Left renal pelvis (tissue), 4 donors: ENCODE measurements at places on chromosomes 6 and 20. TPM values are rescaled to one million over a fixed set of nuclear protein-coding genes. Genes with fewer than 3 reads are reported as not detected.
A peak's percentile ranks its signal among the peaks of the same experiment; 100 is the strongest.

Gene BTNL2
- 0.18 TPM for polyA plus RNA-seq

GRCh38 chr6:44182911-44183390 lies 24.3 kb downstream of the CAPN11 start:
- DNase-seq: no peak

Gene CLPSL1
- polyA plus RNA-seq: 0.40 TPM

Gene FITM2
- polyA plus RNA-seq: 8.1 TPM

DNA sequence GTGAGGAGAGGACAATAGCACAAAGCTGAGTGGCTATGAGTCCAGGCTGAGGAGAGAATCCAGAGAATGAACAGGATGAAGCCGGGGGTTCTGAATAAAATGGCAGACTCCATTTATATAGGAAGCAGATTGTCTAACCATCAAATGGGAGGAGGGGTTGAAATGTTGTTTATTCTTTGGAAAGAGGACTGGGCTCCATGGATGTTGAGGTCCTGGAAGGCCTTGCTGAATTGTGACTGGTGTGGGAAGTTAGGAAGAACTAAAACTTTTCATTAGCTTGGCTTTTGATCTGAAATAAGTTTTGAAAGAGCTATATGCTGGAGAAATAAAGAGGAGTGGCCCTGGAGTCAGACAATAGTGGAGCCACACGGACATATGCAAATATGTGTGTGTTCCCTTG lies 647.8 kb downstream of the RNF144B start:
- no peak for DNase-seq

GRCh38 chr20:13261460-13262301 lies 40.6 kb downstream of the ISM1 start:
- DNase-seq: no peak

Gene THBS2
- 56.8 TPM for polyA plus RNA-seq

- DNase-seq: no peak
These were observed 92.0 kb downstream of the ATXN1 start for GRCh38 chr6:16669227-16669626.

GRCh38 chr6:13766201-13766634 lies 48.1 kb downstream of the MCUR1 start:
- DNase-seq: no peak

- no peak for DNase-seq
These were observed 6.6 kb upstream of the SERPINB9 start for GRCh38 chr6:2909718-2910117.

Gene FOXF2
- polyA plus RNA-seq: 0.15 TPM

Gene MAP3K7
- 44.8 TPM for polyA plus RNA-seq

- DNase-seq: no peak
These were observed 17.1 kb downstream of the SMOC2 start for GRCh38 chr6:168458101-168458500.

GRCh38 chr6:107719160-107719559 lies 105.0 kb downstream of the SCML4 start:
- DNase-seq: no peak

DNA sequence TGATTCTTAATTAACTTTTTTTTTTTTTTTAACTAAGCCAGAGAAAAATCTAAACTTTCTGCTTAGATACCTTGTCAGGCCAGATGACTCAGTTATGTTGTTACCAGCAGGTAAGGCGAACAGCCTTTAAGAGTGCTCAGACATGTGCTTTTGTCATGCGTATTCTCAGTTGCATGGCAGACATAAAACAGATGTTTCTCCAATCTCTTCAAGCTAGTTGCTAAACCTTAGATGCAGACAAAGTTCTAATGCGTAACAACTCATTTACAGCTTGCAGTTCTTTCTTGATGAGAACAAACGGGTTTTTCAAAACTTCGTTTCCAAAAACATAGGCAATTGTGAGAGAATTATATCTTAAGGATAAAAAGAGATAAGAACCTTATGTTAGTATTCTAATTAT lies 49.6 kb upstream of the GFRAL start:
- DNase-seq: no peak

DNA sequence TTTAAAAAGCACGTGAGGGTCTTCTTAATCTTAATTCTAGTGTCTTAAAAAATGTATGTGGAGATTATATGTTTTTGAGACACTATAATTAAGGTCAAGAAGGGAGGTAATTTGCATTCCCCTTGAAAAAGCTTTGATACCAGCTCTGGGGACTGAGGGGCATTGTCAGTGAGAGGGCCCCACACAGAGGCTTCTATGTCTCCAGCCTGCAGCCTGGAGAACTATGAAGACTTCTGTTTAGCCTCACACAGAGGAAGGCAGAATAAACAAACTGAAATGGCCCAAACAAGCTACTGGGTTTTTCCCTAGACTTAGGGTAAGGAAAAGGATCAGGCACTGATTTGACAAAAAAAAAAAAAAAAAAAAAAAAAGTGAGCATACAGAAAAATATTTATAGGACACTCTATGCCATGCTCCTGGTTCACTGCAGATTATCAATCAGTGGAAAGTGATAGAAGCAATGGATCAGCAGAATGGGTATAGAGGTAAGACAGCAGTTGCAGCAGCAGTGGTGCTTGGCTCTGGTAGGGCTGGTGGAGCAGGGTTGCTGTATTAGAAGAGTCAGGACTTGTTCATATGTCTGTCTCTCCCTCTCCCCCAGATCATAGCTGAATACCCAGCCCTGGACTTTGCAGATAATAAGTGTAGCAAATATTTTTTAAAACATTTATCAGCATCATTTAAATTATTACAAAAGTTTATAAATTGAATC lies 85.4 kb downstream of the KLHL32 start:
- no peak for DNase-seq

Gene ENPP1
- 19.2 TPM for polyA plus RNA-seq

- no peak for DNase-seq
These were observed 176.8 kb downstream of the CD83 start for GRCh38 chr6:14294270-14294951.

DNA sequence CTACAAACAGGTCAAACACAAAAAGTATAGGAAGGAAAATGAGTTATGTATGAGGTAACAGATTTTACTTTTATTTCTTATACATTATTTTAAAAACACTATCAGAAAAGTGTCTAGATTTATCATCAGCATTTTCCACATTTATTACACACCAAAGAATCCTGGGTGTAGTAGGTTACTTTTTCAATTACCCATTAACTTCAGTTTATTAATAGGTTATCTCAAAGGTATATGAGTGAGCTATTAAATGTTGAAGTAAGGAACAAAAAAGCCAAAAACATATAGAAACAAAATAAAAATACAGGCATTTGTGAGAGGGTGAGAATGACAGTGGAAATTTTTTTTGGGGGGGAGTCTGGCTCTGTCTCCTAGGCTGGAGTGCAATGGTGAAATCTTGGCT lies 150.5 kb downstream of the SIM1 start:
- DNase-seq: no peak

DNA sequence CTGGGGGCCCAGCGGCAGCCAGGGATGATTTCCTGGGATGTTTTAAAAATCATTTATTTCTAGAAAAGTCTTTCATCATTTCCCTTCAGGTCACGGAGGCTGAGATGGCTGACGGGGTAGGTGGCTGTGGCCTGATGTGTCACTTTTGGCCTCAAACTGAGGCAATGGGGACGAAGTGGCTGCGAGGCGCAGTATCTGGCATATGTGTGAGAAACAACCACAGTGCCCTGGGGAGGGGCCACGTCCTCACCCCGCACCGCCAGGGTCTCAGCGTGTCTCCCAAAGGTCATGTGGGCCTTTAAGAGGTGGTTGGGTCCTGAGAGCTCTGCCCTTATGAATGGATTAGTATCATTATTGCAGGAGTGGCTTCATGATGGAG lies 120.0 kb downstream of the CEBPB start:
- no peak for DNase-seq

DNA sequence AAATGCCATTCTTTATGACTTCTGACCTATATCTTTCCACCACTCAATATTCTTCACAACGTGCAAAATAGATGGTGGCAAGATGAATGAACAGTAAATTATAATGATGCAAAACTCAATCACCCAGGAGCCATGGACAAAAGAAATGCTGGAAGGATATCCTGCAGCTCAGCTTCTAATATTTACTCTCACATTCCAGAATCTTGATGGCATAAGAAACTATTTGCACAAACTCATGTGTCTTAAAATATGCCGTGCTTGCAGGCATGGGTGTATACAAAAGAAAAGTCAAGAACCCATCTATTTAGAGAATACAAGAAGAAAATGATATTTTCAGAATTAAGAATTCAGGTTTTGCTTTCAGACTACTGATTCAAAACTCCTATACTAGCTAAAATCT lies 217.8 kb downstream of the SLC35F1 start:
- no peak for DNase-seq

Gene FGD2
- 3.0 TPM for polyA plus RNA-seq

DNA sequence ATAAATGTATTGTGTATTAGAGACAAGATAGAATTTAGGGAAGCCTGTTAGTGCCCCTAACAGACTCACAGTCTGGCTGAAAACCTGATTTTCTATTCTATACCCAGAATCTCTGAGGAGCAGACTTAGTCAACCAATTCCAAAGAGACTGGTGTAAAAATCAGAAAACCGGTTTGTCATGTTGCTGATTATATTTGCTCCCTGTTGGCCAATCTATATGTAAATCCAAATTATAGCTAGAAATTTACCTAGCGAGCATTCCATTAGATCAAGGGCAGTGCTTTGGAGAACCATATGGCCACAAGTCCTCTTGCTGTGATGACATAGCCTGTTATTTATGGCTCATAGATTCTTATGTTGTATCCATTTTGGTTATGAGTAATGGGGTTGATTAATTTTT lies 4.8 kb downstream of the NFYA start:
- no peak for DNase-seq

GRCh38 chr6:169533301-169534038 lies 168.4 kb downstream of the WDR27 start:
- DNase-seq: no peak

Gene NT5E
- polyA plus RNA-seq: 3.9 TPM

Gene LY86
- polyA plus RNA-seq: 1.9 TPM

DNA sequence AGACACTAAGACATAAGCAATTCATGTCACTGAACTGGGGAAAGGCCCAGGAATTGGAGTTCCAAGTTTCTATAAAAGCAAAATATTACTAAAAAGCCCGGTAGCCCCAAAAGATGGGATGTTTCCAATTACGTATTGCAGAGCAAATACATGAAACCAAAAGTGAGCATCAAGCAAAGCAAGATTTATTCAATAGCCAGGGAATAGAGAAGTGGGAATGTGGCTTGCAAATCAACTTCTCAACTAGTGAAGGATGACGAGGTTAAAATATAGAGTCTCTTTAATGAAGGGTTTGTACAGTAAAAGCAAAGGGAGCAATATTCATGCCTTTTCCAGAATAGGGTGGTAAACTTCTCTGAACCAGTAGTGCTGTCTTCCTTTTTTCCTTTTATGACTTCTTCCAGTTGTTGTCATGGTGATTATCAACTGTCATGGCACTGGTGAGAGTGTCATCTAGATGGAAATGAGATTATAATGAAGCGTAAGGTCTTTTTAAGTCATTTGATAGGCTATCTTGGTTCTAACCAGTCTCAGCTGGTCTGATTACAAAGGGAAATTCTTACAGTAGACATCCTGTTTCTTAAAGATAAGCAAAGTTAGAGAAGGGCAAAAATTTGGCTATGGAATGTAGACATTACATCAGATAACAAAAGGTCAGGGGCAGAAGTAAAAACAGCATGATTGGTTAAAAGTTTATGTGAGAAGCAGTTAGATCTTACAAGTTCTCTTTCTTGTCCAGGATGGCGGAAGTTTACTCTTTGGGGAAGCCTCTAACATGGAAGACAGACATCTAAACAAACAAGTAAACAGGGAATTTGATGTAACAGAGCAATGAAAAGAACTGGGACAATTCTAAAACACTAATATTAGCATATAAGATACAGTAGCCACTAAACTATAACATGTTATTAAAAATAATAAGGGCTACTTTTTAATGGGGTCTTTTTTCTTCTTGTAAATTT lies 96.9 kb downstream of the TBX18 start:
- DNase-seq: no peak

- DNase-seq: peak; percentile 99
These were observed at the start of gene DDX27 for GRCh38 chr20:49219091-49219923. TSS of gene DDX27 (plus strand) at chr20:49219416. CDS start at chr20:49219449, 33 bp downstream.

DNA sequence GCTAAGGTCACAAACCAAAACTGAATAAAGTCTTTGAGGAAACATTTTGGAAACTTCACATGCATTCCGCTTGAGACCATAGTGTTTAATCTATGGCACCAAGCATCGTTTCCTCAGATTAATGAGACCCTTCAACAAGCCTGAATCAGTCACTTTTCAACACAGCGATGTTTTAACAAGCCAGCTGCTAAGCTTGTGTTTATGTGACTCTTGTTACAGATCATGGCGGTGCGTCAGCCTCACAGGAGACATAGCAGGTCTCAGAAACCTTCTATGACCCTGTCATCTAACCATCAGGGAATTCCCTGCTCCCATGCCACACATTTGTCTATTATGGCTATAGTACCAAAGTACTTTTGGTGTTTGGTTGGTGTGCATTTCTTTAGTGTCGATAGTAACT lies 57.2 kb downstream of the MTFR2 start:
- no peak for DNase-seq

DNA sequence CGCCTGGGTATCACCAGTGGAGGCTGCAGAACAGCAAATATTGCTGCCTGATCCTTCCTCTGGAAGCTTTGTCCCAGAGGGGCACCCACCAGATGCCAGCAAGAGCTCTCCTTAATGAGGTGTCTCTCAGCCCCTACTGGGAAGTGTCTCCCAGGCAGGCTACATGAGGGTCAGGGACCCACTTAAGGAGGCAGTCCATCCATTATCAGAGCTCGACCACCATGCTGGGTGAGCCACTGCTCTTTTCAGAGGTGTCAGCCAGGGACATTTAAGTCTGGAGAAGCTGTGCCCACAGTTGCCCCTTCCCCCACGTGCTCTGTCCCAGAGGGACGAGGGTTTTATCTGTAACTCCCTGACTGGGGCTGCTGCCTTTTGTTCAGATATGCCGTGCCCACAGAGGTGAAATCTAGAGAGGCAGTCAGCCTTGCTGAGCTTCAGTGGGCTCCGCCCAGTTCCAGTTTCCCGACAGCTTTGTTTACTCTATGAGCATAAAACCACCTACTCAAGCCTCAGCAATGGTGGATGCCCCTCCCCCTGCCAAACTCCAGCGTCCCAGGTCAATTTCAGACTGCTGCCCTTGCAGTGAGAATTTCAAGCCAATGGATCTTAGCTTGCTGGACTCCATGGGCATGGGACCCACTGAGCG lies 25.9 kb upstream of the AIG1 start:
- no peak for DNase-seq

Gene MUC22
- not detected for polyA plus RNA-seq

- DNase-seq: peak; percentile 79
These were observed 28.9 kb downstream of the TREM1 start for GRCh38 chr6:41257369-41258195.

- DNase-seq: no peak
These were observed 458.3 kb upstream of the CITED2 start for GRCh38 chr6:139832493-139833305.

DNA sequence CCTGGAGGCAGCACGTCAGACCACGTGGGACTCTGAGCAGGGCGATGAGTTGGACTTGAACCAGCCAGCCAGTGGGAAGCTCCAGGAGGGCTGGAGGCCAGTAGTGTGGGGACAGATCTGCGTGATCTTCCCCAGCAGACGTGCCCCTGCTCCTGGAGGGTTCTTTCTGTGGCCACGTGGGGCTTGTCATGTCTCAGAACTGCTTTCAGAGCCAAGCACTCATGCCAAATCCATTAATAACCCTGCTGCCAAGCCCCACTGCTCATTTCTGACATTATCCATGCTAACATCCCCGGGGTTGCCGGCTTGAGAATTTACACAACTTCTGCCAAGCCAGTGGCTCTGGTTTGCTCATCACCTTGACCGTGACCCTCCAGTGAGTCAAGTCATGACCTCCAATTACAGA lies 38.3 kb downstream of the SIRPA start:
- no peak for DNase-seq
